ENCODE measurements at places on chromosomes 13 and 19.

- no peak for DNase-seq
Observed at GRCh38 chr13:75657111-75657510, 21.0 kb downstream of the LMO7 start.

DNA sequence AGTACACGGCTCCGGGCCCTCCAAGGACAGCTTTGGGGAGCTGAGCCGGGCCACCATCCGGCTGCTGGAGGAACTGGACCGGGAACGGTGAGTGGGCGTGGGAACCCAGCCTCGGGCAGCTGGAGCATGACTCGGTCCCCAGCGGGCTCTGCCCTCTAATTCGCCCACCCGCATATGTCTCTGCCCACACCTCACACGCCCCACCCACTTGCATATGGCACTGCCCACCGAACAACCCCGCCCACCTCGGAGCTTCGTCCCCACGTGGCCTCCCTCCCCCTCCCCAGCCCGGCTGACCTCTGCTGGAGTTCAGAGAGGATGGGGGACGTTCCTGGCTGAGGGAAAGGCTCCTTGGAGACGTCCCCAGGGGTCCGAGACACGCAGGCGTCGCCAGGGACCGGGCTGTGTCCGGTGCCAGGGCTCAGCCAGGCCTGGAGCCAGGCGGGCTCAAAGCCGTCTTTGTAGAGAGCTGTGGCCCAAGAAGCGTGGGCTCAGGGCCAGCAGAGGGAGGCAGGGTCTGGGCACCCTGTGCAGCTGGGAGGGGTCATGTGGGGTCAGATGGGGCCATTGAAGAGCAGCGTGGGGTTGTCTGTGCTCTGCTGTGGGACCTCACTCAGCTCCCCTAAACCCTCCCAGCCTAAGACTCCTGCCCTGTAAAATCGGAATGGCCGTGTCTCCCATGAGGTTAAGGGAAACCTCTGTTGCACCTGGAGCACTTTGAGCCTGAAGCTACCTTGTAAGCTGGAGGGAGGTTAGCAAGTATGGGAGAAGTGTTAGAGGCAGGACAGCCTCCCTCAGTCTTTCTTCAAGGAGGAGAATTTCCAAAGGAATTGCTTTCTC is 3.8 kb downstream of the APC2 start:
- DNase-seq = no peak

DNA sequence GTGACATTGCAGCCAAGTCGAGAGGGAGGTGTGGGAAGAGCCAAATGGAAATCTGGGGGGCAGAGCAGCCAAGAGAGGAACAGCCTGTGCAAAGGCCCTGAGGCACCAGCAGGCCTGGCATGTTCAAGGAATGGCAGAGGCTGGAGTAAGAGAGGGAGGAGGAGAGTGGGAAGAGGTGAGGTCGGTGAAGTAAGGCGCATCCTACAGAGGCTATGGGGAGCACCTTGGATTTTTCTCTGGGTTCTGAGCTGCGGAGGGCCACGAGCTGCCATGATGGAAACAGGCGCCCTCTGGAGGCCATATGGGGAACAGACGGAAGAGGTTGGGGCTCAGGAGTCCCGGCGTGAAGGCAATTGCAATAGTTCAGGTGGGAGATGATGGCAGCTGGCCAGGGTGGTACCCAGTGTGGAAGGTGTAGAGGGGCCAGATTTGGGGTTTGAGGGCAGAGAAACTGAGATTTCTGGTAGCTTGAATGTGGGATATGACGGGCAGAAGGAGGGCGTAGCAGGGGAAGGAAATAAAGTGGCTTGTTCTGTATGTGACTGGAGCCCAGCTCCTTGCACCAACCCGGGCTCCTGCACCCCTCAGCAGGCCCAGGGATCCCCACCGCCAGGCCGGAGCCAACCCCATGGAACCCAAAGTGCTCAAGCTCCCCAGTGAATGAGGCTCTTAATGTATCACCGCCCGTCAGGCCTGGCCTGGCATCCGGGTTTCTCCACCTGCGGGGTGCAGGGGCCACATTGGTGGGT is 20.5 kb upstream of the STRN4 start:
- peak; percentile 73 for DNase-seq

DNA sequence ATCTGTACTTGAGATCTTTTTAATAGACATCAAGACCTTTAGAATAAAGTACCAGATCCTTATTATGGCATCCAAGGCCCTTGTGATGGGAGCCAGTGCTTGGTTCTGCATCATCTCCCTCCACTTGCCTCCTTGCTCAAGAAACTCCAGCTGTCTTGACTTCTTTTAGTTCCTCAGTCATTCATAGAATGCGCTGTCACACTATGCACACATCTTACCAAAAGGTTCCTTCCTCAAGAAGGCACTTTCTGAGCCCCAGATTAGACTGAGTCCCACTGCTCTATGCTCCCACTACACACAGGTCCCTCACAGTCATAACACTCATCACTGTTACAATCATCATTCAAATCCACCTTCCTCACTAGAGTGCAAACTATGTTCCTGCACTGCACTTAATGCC is 57.8 kb upstream of the ITM2B start:
- DNase-seq = peak; percentile 26

GRCh38 chr19:49710372-49710951 is 19.5 kb downstream of the CPT1C start:
- DNase-seq = no peak

- no peak for DNase-seq
Observed at GRCh38 chr19:9058905-9059667, 27.8 kb upstream of the OR1M1 start.

DNA sequence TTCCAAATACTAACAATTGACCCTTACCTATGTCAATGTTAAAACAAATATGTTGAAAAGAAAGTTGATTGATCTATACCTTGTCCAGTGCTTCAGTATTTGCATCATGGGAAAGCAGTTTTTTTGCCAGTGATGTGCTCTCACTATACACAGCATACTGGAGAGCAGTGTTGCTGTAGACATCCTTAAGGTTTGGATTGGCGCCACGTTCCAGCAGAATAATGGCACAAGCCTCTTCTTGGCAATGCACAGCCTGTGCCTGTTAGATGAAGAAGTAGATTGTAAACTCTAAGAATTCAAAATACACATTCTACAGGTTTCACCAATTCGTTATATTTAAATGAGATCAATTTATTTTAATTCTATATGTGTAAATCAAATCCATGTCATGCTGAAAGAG is 43.9 kb upstream of the C1QTNF9B start:
- no peak for DNase-seq

DNA sequence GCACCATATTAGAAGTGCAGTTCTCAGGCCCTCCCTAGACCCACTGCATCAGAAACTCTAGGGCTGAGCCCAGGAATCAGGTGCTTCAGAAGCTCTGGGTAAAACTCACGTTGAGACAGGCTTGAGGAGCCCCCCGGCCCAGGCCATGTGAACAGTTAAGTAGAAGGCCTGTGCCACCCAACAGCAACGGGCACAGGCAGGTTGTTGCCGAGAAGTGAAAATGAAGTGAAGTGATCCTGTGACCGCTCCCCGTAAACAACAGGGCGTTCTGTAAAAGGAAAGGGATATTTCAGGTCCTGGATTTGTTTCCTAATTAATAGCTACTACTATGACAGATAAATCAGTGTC is 128.8 kb downstream of the ATP11A start:
- no peak for DNase-seq

DNA sequence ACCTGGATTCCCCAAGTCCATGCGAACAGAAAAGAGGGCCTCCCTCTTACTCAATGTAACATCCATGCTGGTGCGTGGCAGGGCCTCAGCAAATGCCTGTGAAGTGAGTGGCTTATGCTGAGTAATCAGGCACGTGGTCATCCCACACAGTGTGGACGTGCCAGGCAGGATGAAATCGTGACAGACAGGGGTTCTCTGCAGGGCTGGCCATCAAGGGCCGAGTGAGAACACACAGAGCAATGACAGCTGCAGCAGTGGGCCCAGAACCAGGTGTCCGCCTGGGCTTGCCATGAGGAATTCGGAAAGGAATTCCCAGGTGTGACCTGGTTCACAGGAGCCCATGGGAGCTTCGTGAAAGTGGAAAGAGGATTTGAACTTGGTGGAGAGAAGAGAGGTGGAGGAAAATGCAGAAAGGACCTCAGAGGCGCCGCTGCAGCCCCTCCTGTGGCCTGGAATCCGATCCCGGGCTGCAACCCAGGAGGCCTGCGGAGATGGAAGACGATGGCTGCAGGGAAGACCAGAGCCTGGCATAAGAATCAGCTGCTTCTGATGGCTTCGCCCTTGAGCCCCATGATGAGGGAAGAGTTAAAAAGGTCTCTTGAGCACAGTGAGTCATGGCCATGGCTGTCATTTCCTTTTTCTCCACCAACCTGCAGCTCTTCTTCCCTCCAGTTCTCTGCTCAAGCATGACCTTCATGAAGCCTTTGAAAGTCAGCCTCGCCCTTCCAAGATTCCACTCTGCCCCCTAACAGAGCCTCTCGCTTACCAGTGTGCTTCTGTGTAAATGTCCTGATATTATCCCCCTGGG is 34.6 kb upstream of the SOX1 start:
- no peak for DNase-seq

DNA sequence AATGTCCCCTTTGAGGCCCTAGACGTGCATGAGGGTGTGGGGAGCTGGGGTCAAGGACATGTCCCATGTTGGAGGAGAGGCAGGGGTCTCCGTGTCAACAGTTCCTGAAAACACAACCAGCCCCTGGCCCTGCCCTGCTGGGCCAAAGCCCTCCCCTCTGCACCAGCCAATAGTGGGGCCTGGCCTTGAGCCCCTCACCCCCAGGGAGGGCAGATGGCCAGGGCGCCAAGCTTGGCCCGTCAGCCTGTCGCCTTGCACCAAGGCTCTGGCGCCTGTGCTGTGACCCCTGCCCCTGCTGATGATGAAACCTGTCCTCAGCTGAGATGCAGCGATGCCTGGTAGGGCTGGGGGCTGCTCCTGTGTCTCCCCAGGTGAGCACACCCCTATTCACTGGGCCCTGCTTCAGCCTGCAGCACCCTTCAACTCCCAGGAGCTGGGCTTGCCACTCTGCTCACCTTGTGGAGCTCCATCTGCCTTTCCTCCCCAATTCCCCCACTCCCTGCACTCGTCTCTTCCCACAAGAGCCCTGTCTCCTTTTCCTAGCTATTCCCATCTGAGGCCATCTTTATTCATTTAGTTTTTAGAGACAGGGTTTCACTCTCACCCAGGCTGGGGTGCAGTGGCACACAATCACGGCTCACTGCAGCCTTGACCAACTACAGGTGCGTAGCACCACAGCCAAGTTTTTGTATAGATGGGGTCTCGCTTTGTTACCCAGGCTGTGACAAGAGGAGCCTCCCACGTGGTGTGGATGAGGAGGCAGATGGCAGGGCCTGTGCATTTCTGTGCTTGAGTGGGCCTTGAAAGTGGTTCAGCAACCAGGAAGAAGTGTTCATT is 2.1 kb upstream of the HAMP start:
- peak; percentile 39 for DNase-seq

GRCh38 chr13:43782686-43783085 is 4.1 kb downstream of the ENOX1 start:
- DNase-seq = no peak

- no peak for DNase-seq
Observed at GRCh38 chr13:41650706-41651105, 193.4 kb downstream of the RGCC start.

DNA sequence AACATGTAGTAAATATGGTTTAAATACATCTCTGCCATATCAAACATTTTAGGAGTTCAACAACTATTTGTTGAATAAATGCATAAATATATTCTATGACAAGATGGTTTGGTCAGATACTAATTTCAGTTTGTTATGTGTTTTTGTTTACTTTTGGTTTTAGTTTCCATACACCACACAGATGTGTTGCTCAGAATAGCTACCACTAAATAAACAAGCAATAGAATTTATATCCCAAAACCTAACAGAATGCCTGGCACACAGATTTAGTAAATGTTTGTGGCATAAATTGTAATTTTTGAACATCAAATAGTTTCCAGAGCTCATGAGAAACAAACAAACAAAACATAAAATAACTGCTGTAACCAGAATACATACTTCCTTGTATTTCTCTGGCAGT is 126.8 kb upstream of the ATXN8OS start:
- no peak for DNase-seq

- peak; percentile 83 for DNase-seq
Observed at GRCh38 chr19:18223860-18224524, 2.2 kb downstream of the PDE4C start.

GRCh38 chr19:5170329-5170745 is 170.3 kb downstream of the PTPRS start:
- DNase-seq = peak; percentile 20

DNA sequence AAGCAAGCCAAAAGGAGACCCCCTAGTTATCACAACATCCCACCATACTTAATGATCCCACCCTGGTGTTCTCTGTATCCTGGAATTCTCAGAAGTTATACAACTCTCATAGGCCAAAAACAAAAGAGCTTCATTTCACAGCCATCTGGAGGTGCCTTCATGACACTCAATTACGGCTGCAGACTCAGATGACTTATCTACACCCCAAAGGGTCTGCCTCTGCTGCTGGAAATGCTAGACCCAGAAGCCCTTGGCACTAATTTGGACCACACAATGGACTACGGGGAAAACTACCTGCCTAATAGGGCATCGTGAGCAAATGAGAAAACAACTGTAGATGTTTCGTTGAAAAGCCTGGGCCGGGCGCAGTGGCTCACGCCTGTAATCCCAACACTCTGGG is 40.2 kb downstream of the BRD4 start:
- no peak for DNase-seq

GRCh38 chr19:46392252-46392801 is 21.0 kb downstream of the CCDC8 start:
- DNase-seq = no peak
